ENCODE measurements at places on chromosomes 11 and 22.
A peak's percentile ranks its signal among the peaks of the same experiment; 100 is the strongest.

- DNase-seq = no peak
Measured at GRCh38 chr11:120121914-120122473, 15.9 kb downstream of the TRIM29 start.

DNA sequence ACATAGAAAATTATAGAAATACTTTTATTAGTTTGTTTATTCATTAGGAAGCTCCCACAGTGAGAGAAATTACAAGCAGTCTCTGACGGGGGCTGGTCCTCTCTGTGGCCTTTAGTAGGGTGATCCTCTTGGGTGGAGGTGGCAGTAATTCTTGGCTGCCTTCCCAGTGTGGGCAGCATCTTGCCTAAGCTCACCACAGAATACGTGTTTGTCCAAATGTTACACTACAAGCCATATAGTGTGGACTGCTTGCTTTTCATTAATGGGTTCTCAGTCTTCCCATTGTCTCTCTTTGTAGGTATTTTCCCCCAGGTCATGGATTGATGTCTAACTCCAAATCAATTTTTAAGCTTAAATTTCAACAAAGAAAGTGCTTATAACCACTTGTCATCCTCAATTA, 43.3 kb downstream of the ENDOD1 start:
- DNase-seq = no peak

- DNase-seq = no peak
Measured at GRCh38 chr11:86869531-86869930, 69.2 kb downstream of the PRSS23 start.

DNA sequence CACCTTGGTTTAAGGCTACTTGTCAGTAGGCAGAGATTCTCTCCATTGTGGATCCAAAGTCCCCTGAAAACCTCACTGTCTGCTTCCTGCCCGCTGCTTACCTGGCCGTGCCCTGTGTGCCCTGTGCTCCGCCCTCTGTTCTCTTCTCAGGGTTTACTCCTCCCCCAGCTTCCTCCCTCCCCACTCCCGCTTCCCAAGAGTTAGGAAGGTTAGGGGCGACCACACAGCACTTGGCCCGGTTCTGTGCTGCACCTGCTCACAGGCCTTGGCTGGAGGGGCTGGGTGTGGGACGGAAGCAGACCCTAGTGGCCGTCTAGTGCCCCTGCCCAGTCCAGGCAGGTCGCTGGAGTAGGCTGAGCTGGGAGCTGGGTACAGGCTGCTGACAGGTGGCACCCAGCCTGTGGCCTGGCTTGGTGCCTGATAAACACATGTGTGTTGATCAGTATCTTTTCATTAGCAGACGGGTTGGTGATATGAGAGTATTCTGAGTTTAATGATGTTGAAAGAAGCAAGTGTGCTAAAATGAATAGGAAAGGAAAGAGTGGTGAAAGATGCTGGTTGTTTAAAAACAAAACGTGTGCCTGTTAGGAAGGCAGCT, 40.5 kb downstream of the GRAMD4 start:
- peak; percentile 52 for DNase-seq

DNA sequence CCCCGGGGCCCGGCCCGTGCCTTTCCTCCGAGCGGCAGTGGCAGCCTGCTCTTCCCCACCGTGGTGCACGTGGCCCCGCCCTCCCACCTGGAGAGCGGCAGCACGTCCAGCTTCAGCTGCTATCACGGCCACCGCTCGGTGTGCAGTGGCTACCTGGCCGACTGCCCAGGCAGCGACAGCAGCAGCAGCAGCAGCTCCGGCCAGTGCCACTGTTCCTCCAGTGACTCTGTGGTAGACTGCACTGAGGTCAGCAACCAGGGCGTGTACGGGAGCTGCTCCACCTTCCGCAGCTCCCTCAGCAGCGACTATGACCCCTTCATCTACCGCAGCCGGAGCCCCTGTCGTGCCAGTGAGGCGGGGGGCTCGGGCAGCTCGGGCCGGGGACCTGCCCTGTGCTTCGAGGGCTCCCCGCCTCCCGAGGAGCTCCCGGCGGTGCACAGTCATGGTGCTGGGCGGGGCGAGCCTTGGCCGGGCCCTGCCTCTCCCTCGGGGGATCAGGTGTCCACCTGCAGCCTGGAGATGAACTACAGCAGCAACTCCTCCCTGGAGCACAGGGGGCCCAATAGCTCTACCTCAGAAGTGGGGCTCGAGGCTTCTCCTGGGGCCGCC, 11.9 kb downstream of the C22orf31 start:
- no peak for DNase-seq

GRCh38 chr11:46983598-46983997, 47.0 kb downstream of the CSTPP1 start:
- DNase-seq = no peak

GRCh38 chr11:59963733-59964132, at the start of gene OOSP4A:
Gene OOSP4A (plus strand): TSS chr11:59964033. CDS start chr11:59964033, 0 bp downstream.
- DNase-seq = no peak

- no peak for DNase-seq
Measured at GRCh38 chr11:71255800-71256479, 3.6 kb upstream of the SHANK2 start.

GRCh38 chr22:34068001-34068400, 147.7 kb upstream of the LARGE1 start:
- no peak for DNase-seq

- DNase-seq = peak; percentile 25
Measured at GRCh38 chr11:45278714-45279113, 7.4 kb downstream of the SYT13 start.

DNA sequence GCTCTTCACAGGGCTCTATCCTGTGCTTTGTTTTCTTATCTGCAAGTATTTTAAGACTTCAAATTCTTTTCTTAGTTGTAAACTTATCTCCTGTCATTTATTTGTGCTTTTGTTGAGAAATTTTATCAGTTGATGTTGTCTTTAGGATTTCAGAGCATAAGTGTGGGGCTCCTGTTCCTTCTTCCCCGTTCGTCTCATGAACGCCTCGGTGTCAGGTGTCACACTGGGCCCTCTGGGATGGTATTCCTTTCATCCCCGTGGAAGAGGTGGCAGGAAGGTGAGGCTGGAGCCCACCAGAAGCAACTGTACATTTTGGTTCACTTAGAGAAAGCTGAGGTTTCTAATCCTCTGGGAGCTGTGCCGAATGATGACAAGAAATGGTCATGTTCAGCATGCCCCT, 17.9 kb downstream of the NADSYN1 start:
- no peak for DNase-seq

DNA sequence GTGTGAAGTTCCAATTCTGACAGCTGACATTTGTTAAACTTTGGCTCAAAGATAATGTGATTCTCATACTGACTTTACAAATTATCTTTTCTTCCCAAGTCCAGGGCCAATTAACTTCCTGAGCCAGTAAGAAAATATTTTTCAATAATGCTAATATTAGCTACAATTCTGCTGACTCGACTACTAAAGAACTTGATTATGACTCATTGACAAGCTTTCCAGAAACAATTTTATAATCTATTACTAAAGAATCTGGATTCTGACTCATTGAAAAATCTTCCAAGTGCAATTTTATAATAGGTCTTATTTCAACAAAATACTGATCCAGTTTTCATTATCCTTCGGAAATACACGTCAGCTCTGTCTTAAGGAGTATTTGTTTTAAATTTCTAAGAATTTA, 12.9 kb upstream of the XKR3 start:
- DNase-seq = no peak

DNA sequence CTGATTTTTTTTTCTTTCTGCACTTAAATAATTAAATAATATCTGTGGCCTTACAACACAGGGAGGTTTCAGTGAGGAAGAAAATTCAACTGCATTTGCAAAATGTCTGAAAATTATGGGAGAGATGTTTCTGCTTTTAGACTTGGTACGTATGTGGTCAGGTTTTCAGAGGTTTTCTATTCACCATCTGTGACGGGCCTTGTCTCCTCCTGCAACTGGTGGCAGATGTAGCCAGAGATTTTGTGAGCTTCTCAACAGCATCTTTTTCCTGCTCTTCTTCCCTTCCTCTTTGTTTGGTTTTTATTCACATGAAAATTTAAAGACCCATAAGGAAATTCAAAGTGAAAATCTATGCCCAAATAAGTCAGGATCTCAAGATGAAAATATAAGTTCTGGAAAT, 38.3 kb downstream of the ZBTB16 start:
- DNase-seq = no peak

- DNase-seq = peak; percentile 85
Measured at GRCh38 chr11:122696662-122697061, 41.1 kb downstream of the UBASH3B start.

GRCh38 chr11:20283475-20283874, 80.0 kb upstream of the HTATIP2 start:
- no peak for DNase-seq

DNA sequence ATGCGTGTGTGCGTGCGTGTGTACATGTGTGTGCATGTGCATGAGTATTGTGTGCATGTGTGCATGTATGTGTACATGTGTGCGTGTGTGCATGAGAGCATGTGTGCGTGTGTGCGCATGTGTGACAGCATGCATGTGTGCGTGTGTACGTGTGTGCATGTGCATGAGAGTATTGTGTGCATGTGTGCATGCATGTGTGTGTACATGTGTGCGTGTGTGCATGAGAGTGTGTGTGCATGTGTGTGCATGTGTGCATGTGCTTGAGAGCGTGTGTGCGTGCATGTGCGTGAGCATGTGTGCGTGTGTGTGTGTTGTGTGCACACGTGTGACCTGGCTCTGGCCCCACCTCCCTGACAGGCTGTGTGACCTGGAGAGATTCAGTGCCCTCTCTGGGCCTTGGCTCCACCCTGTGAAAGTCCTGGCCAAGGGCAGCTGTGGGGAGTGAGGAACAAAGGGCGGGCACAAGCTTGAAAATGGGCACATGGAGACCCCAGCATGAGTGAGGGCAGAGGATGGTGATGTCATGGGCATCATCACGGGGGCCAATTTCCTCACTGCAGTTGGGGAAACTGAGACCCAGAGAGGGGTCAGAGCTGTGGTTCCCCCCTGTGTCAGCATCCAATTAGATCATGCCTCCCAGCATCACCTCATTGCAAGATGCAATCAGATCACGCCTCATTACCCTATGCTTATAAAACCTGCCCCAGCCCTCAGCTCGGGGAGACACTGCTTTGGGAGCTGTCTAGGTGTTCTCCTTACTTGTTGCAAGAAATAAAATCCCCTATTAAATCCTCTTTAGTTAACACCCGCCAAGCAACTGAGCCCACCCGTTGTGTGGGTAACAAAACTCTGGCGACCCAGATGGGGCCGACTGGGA, 658 bp downstream of the ACY3 start:
- no peak for DNase-seq
